Globus pallidus (tissue), 1 donor: ENCODE measurements at places on chromosomes 1 and 21.

- DNase-seq = no peak
Measured at GRCh38 chr1:113534875-113535274, 144.6 kb downstream of the MAGI3 start.

DNA sequence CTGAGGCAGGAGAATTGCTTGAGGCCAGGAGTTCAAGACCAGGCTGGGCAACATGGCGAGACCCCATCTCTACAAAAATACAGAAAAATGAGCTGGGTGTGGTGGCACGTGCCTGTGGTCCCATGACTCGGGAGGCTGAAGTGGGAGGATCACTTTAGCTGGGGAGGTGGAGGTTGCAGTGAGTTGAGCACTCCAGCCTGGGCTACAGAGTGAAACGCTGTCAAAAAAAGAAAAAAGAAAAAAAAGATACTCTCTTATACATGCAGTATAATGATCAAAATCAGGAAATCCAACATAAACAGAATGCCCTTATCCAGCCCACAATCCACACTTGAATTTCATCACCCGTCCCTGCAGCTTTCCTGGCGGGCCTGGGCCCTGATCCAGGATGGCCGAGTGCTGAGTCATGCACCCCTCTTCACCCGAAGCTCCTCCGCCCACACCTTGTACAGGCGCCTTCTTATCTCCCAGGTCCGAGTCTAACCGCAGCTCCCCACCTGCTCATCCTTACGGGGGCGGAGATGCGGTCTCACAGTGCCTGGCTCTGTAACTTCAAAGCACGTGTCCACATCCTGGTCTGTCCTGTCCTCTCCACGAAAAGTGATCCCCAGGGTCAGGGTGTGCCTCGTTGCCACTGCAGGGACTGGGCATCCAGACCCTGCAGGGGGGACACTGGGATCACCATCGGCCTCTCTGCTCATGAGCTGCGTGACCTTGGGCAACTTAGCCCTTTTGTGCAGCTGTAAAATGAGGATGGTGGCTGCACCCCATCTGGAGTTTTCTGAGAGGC is 120.2 kb upstream of the SLC45A1 start:
- DNase-seq = no peak

- DNase-seq = no peak
Measured at GRCh38 chr1:107692580-107693345, 272.2 kb downstream of the VAV3 start.

DNA sequence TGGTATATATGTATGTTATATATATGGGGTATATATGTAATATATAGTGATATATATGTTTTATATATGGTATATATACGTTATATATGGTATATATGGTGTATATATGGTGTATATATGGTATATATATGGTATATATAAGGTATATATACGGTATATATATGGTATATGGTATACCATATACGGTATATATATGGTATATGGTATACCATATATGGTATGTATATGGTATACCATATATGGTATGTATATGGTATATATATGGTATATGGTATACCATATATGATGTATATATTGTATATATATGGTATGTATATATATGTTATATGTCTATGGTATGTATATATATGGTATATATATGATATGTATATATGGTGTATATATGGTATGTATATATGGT is 447.7 kb upstream of the USP24 start:
- no peak for DNase-seq

- DNase-seq = peak; percentile 61
Measured at GRCh38 chr1:6486433-6487011, 4.9 kb downstream of the PLEKHG5 start.

DNA sequence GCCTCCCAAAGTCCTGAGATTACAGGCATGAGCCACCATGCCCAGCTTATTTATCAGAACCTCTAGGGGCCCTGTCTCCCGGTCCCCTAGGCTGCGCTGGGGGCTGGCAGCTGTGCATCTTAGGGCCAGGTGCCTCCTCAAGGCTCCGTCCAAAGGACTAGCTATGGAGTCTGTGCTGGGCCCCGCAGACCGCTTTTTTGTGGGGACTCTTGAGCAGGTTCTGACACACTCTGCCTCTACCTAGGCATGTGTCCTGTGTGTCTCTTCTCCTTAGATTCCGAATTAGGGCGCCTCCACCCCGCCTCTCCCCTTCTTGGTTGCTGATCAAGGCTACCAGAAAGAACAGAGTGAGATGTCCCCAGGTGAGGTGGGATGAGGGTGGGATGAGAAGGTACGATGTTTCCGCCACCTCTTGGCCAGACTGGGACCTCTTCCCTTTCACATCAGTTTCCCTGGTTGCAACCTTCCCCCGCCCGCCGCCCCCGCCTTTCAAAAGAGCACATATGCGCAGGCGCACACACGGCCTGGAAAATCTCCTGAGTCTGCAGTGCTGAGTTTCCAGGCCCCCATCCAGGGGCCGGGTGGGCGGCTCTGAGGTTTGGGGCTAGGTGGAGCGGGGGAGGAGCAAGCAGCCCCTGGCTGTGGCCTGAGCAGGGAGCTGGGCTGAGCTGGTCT is 5.0 kb upstream of the PTPN7 start:
- no peak for DNase-seq

DNA sequence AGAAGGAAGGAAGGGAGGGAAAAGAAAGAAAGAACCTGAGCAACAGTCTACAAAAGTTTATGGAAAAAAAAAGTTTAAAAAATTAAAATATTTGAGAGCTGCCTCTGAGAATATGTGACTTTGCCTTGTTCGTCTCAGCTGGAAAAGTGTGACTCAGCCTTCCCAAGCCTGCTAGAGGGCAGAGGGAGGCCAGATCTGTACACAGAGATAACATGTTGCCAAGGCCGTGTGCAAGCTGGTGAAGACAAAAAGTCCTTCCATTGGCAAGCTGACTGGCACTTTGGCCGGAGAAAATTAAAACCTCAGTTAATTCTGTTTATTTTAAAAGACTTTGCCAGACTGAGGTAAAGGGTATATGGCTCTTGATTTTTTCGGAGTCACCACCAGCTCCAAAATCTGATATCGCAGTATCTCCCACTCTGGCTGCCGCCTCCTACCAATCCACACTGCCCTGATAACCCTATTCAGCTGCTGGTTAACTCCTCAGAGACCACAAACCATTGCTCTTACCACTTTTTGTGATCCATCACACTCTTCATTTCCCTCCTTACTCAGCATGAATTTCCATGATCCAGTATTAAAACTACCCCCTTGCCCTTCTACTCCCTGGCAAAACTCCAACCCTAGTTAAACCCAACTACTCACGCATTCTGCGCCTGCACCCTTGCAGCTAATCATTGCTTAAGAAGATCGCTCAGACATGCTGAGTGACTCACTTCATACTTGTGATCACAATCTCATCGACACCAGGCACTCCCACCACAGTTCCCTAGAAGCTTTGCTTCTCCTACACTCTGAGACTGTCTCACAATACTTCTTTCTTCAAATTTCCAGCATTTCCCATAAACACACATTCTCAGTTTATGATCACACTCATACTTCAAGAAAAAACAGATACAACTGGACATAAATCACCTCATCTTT is 5.7 kb upstream of the PPP1R15B start:
- peak; percentile 48 for DNase-seq

GRCh38 chr1:240888039-240888786 is 276.3 kb upstream of the GREM2 start:
- DNase-seq = no peak

DNA sequence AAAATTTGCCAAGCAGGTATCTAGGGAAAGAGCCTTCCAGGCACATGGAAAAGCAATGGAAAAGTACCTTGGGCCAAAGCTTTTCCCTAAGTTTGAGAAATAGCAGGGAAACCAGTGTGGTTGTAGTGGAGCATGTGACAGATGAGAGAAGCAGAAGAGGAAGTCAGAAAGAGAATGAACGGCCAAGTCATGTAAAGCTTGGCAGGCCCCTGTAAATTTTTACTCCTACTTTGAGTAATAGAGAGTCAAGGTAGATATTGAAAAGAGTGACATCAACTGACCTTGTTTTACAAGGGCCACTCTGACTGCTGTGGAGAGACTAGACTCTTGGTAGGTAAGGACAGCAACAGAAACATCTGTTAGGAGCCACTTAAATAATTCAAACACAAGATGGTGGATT is 180.9 kb upstream of the PRMT6 start:
- no peak for DNase-seq

DNA sequence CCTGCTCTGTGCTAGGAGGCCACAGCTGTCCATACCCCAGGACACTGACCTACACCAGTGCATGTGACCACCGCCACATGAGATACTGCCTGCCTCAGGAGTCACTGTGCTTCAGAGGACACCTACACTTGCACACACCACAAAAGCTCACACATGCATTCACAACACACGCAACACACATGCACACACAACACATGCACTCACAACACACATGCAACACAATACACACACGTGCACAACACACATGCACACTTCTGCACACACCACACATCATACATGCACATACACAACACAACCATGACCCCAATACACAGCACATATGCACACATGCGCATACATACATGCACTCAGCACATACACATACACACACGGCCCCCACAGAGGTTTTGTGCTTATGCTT is 28.7 kb upstream of the BACE2 start:
- no peak for DNase-seq

- no peak for DNase-seq
Measured at GRCh38 chr1:33306653-33307493, 14.0 kb downstream of the A3GALT2 start.

DNA sequence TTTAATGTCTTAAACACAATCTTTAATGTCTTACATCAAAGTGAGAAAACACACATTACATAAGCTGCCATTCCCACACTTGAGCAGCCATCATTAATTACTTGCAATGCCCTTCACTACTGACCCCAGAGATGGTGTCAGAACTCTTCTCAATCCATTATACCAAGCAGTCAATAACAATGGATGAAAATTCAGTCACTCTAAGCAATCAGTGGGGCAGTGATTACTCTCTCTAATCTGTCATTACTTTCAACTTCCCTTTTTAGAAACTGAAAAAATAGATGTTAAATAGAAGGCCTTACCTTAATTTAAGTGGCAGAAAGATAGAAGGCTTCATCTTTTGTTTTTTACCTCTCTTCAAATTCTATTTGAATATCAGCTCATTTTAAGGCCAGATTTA is 9.7 kb upstream of the FRRS1 start:
- no peak for DNase-seq

GRCh38 chr1:206512058-206512850 is 4.9 kb downstream of the RASSF5 start:
- no peak for DNase-seq

- DNase-seq = peak; percentile 49
Measured at GRCh38 chr1:150995896-150996295, 10.8 kb downstream of the MINDY1 start.

DNA sequence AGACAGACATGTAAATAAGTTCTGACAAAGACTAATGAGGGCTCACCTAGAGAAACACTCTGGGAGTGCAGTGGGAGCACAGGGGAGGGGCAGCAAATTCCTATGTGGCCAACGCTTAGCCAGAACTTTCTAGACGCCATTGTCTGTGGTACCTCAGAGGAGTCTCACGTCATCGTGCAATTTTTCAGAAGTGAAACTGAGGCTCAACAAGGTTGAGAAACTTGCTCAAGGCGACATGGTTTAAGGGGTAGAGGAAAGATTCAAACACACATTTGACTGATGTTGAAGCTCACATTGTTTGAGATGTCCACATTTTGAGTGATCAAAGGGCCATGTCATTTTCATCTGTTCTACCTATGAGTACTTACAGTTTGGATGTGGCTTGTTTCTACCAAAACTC is 152.6 kb upstream of the LMO4 start:
- no peak for DNase-seq

GRCh38 chr1:1283821-1284220 is 3.6 kb downstream of the SCNN1D start:
- DNase-seq = no peak

DNA sequence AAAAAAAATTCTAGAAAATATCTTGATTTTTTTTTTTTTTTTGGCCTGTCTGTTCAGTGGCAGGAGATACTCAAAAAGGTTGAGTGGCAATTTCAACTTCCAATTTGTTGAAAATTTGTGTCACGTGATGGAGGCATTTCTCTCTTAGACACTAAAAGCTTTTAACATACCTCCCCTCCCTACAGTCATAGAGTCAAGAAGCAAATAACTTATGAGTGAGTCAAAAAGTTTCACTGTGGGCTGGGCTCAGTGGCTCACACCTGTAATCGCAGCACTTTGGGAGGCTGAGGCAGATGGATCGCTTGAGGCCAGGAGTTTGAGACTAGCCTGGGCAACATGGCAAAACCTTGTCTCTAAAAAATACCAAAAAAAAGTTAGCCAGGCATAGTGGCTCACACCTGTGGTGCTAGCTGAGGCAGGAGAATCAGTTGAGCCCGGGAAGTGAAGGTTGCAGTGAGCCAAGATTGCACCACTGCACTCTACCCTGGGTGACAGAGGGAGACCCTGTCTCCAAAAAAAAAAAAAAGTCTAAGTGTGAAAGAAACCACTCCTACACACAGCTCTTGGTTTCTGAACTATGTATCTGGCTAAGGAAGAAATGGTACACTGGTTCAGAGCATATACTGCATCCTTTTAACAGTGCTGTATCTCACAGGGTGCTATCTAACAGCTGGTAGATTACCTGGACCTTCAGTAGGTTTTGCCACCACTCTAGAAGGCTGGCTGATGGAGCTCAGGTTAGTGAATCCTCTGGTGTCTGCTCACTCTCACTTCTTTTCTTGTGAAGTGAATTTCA is 11.6 kb upstream of the BSDC1 start:
- no peak for DNase-seq

GRCh38 chr1:218613105-218613504 is 268.0 kb downstream of the TGFB2 start:
- DNase-seq = no peak

DNA sequence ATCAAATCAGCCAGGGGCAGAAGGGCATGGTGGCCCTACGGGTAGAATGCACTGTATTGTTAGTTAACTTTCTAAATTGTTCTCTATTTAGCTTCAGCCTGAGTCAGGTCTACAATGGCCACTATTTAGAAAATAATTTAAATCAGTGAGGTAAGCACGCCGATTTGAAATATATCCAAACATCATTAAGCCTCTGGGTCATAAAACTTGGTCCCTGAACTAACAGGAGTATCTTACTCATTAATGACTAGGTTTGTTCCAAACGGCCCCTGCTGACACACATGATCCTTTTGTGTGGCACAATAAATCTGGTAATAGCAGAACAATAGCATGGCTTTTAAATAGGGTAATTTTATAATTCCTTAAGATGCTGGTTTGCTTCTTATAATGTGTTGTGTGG is 48.4 kb downstream of the STX6 start:
- no peak for DNase-seq

- DNase-seq = no peak
Measured at GRCh38 chr1:162500805-162501204, 3.2 kb downstream of the UHMK1 start.

DNA sequence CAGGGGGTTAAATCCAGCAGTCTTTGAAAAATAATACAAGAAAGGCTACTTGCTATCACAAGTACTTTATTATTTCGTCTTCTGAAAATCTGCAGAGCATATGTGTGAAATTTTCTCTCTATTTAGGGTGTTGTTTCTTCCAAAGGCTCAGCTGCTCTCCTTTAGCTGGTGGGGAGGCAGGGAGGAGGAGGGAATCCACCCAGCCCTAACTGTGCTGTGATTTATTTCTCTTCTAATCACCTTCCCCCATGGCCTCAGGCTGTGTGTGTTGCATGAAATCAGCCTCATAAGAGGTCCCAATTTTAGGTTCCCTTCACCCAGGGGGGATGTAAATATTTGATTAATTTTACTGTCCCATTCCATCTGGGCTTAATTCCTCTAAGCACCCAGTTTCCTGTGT is 77.6 kb upstream of the PGBD5 start:
- no peak for DNase-seq

- no peak for DNase-seq
Measured at GRCh38 chr21:42222821-42223390, 4.0 kb downstream of the ABCG1 start.
